ENCODE measurements at places on chromosomes 3 and 15. TPM values are rescaled to one million over a fixed set of nuclear protein-coding genes. Genes with fewer than 3 reads are reported as not detected.

GRCh38 chr3:98734735-98735134 lies 28.4 kb upstream of the ST3GAL6 start:
- DNase-seq, result no peak
- H3K27ac ChIP-seq, result no peak overlapping the region
- H3K4me3 ChIP-seq, result no peak overlapping the region
- H3K36me3 ChIP-seq, result no peaks in the 10 kb centered on the region

The CHMP2B gene
- 39.1 TPM for total RNA-seq

The SEMA3F gene
- 75.8 TPM for total RNA-seq

The DAZL gene
- total RNA-seq, result not detected

- H3K4me1 ChIP-seq, result peaks cover 59% of the 10 kb centered on the region
- H3K36me3 ChIP-seq, result no peaks in the 10 kb centered on the region
- H3K27ac ChIP-seq, result peak overlapping the region; percentile 68
- DNase-seq, result peak; percentile 66
- H3K27me3 ChIP-seq, result no peaks in the 10 kb centered on the region
- H3K4me3 ChIP-seq, result no peak overlapping the region
Measured at GRCh38 chr15:40092256-40092978, 16.3 kb downstream of the BMF start.

The RFTN1 gene
- total RNA-seq, result 121 TPM

GRCh38 chr15:49906966-49907365 lies 212.1 kb downstream of the ATP8B4 start:
- H3K27me3 ChIP-seq, result no peaks in the 10 kb centered on the region
- H3K36me3 ChIP-seq, result no peaks in the 10 kb centered on the region
- H3K4me3 ChIP-seq, result no peak overlapping the region
- H3K27ac ChIP-seq, result no peak overlapping the region
- DNase-seq, result no peak

GRCh38 chr3:5017925-5018531 lies 38.8 kb downstream of the BHLHE40 start:
- H3K4me3 ChIP-seq, result no peak overlapping the region
- H3K27ac ChIP-seq, result peak overlapping the region; percentile 76
- peak; percentile 56 for DNase-seq
- H3K4me1 ChIP-seq, result peaks cover 23% of the 10 kb centered on the region
- H3K27me3 ChIP-seq, result no peaks in the 10 kb centered on the region
- H3K36me3 ChIP-seq, result no peaks in the 10 kb centered on the region

The BOC gene
- 18.3 TPM for total RNA-seq

- no peak overlapping the region for H3K4me3 ChIP-seq
- DNase-seq, result no peak
- peak overlapping the region; percentile 48 for H3K27ac ChIP-seq
Measured at GRCh38 chr3:193998628-193999195, 137.2 kb upstream of the HES1 start.

GRCh38 chr3:12966847-12967605 lies 106.2 kb downstream of the IQSEC1 start:
- DNase-seq, result no peak
- no peaks in the 10 kb centered on the region for H3K27me3 ChIP-seq
- peak overlapping the region; percentile 68 for H3K4me3 ChIP-seq
- peaks cover 60% of the 10 kb centered on the region for H3K4me1 ChIP-seq

The TMCO5A gene
- not detected for total RNA-seq

GRCh38 chr3:101722394-101723173 lies 1.8 kb upstream of the CEP97 start:
- H3K4me1 ChIP-seq, result peaks cover 7% of the 10 kb centered on the region
- no peak for DNase-seq

GRCh38 chr3:38031022-38031994 lies 1.9 kb upstream of the PLCD1 start:
- no peak overlapping the region for H3K4me3 ChIP-seq
- peaks cover 20% of the 10 kb centered on the region for H3K4me1 ChIP-seq
- DNase-seq, result peak; percentile 68
- peaks cover 7% of the 10 kb centered on the region for H3K27me3 ChIP-seq
- H3K27ac ChIP-seq, result peak overlapping the region; percentile 88
- H3K36me3 ChIP-seq, result no peaks in the 10 kb centered on the region

GRCh38 chr3:15313461-15313860 lies 18.9 kb downstream of the SH3BP5 start:
- DNase-seq, result peak; percentile 89
- H3K27ac ChIP-seq, result peak overlapping the region; percentile 40
- H3K4me1 ChIP-seq, result peaks cover 85% of the 10 kb centered on the region

GRCh38 chr15:44147636-44148035 lies 47.4 kb downstream of the FRMD5 start:
- DNase-seq, result no peak
- H3K36me3 ChIP-seq, result no peaks in the 10 kb centered on the region
- no peaks in the 10 kb centered on the region for H3K4me1 ChIP-seq
- H3K4me3 ChIP-seq, result no peak overlapping the region
- H3K27ac ChIP-seq, result no peak overlapping the region

The CIDEC gene
- total RNA-seq, result not detected

The LRRC58 gene
- total RNA-seq, result 18.0 TPM

The DYNC1LI1 gene
- 31.5 TPM for total RNA-seq

The GATM gene
- 8.0 TPM for total RNA-seq

DNA sequence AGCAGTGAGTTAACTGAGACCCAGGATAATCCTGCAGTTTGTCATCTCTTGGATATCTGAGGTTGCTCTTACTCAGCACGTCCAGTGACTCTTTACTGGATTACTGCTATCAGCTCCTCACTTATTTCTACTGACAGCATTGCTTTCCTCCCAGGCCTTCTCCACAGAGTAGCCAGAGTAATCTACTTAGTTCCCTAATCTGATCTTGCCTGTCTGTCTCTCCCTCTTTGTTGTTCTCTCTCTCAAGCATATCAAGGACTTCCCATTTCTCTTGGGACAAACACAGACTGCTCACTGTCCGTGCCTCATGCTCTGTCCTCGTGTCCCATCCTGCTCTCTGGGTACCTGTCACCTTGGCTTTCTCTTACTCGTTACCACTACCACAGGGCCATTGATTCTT lies 376.2 kb downstream of the FEZF2 start:
- H3K36me3 ChIP-seq, result no peaks in the 10 kb centered on the region
- no peaks in the 10 kb centered on the region for H3K4me1 ChIP-seq
- no peak overlapping the region for H3K27ac ChIP-seq
- no peak overlapping the region for H3K4me3 ChIP-seq
- no peaks in the 10 kb centered on the region for H3K27me3 ChIP-seq
- DNase-seq, result no peak

DNA sequence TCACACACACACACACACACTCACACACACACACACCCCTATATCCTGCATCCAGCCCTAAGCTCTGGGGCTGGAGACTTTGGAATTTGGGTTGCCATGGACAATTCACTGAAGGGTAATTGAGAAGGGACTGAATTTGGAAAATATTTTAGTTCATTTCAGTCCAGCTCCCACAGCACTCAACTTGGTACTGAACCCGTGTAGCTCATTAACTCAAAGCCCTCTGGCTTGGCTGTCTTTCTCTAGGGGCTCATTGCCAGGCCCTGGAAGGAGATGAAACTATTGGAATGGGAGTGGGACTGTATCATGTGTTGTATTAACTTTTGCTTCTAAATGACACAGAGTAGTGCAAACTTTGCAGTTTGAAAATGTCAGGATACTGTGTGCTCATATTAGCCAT lies 157.3 kb downstream of the EPHB1 start:
- no peak for DNase-seq
- H3K27ac ChIP-seq, result no peak overlapping the region
- no peak overlapping the region for H3K4me3 ChIP-seq

- H3K4me1 ChIP-seq, result peaks cover 5% of the 10 kb centered on the region
- no peaks in the 10 kb centered on the region for H3K27me3 ChIP-seq
- H3K27ac ChIP-seq, result no peak overlapping the region
- no peak for DNase-seq
- no peak overlapping the region for H3K4me3 ChIP-seq
Measured at GRCh38 chr3:43866529-43867353, 176.0 kb downstream of the ABHD5 start.

DNA sequence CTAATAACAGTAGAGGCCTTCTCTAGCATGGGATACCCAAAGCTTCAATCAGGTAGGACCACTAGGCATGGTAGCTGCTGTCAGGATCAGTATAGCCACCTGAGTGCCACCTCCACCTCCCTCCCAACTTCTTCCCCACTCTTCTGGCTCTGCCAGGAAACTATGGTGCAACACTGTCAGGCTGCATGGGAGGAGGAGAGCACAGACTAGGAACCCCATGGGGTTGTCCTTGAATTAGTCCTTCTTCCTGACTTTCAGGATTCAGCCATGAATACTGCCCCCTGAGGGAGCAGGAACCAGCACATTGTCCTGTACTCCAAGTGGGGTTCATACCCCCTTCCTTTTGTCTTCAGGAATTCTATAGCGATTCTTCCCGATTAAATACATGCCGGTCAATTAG lies 340.8 kb upstream of the ONECUT1 start:
- no peak overlapping the region for H3K4me3 ChIP-seq
- DNase-seq, result no peak
- no peaks in the 10 kb centered on the region for H3K27me3 ChIP-seq
- no peak overlapping the region for H3K27ac ChIP-seq
- H3K4me1 ChIP-seq, result no peaks in the 10 kb centered on the region
- no peaks in the 10 kb centered on the region for H3K36me3 ChIP-seq

The SETD5 gene
- total RNA-seq, result 90.9 TPM

DNA sequence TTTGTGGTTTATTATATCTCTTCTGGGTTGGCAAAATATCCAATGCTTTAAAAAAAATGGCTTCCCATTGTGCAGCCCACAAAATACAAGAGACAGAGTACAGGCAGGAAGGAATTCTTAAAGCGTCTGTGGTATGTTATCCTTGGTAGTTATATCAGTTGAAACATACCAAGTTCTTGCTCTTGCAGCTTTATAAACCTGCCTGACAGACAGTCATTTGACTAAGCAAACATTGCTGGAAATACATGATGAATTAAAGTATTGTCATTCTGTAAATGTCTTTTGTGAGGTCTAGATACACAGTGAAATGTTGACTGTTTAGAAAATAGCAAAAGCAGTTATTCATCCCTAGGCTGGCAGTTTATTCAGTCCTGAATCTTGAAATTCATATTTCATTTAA lies 44.8 kb upstream of the MAP3K13 start:
- no peak for DNase-seq
- H3K27me3 ChIP-seq, result no peaks in the 10 kb centered on the region
- no peak overlapping the region for H3K4me3 ChIP-seq
- peaks cover 11% of the 10 kb centered on the region for H3K4me1 ChIP-seq
- peak overlapping the region; percentile 83 for H3K27ac ChIP-seq

DNA sequence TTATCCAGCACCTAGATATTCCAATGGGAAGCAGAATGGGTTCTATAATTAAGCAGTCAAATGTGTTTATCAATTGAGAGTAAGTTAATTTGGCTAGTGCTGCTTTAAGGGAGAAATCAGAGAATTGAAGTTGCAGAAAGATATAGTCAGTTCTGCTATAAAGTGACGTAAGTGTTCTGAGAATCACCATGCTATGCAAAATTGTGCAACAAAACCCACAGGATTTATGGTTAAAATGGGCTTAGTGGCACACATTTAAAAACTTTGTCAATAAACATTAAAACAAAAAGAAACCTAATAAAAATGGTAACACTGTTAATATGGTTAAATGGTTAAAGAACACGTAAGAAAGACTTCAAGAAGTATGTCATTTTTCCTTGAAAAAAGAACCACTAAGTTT lies 74.5 kb downstream of the TMEM108 start:
- H3K27me3 ChIP-seq, result no peaks in the 10 kb centered on the region
- no peak overlapping the region for H3K27ac ChIP-seq
- no peak overlapping the region for H3K4me3 ChIP-seq
- no peak for DNase-seq

GRCh38 chr3:177813322-177813721 lies 616.0 kb upstream of the TBL1XR1 start:
- H3K36me3 ChIP-seq, result no peaks in the 10 kb centered on the region
- peak overlapping the region; percentile 11 for H3K27ac ChIP-seq
- H3K4me3 ChIP-seq, result no peak overlapping the region
- DNase-seq, result peak; percentile 66
- H3K4me1 ChIP-seq, result peaks cover 19% of the 10 kb centered on the region
